ENCODE measurements at places on chromosomes 4 and X. TPM values are rescaled to one million over a fixed set of nuclear protein-coding genes. Genes with fewer than 3 reads are reported as not detected.
A peak's percentile ranks its signal among the peaks of the same experiment; 100 is the strongest.

- no peak for DNase-seq
Observed at GRCh38 chr4:128483816-128484215, 196.2 kb upstream of the PGRMC2 start.

DNA sequence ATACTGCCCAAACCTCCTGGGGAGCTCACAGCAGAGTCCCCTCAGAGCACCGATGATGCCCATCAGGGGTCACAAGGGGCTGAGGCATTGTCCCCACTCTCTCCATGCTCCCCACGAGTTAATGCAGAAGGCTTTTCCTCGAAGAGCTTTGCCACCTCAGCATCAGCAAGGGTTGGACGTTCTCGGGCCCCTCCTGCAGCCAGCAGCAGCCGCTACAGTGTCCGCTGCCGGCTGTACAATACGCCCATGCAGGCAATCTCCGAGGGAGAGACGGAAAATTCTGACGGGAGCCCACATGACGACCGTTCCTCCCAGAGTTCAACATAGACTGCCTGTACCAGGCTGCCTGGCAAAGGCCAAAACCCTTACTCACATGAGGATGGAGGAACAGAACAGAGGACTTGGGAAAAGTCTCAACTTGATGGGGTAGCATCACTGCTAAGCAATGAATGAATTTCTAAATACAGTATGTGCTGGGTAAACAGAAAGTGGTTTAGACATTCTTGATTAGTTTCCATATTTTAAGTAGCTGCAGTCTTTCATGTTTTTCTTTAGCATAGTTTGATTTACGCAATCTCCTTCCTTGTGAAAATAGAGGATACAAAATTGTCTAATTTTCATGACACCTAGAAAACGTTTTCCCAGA lies 5.0 kb upstream of the SCML1 start:
- DNase-seq, result no peak

CT45A3 gene
- total RNA-seq, result not detected

DNA sequence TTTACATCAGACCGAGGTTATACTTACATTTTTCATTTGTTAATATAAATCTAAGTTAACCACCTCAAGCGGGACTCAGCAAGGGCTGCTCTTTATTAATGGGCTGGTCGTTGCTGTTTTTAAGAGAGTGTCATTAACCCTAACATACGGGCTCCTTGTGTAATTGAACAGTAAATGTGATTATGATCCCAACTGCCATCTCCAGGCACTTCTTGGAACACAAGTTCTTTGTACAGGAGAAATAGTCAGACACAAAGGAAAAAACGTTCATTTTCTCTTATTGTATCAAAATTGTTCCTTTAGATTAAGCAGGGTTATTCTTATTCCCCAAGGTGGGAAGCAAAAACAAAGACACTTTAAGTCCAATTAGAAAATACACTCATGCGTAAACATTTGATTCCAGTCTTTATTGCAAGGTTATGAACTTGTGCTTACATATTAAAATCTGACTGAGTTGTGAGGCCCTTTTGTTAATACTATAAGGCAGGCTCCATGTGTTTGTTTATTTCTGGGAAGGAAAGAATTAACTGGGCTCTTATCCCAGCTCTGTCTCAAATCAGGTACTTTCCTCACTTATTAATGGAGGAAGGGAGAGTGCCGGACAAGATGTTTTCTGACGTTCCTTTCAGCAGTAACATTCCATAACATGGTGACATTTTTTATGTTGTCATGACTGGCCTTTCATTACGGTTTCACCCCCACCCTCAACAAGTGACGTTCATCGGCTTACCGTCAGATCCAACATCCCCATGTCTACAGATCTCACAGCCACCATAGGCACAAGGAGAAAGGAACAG lies 95.9 kb downstream of the RASL11B start:
- no peak for DNase-seq

KIT gene
- 7.4 TPM for total RNA-seq

- no peak for DNase-seq
Observed at GRCh38 chrX:20594985-20595384, 328.3 kb upstream of the RPS6KA3 start.

- DNase-seq, result no peak
Observed at GRCh38 chrX:96685210-96686099, 813 bp downstream of the DIAPH2 start.

GRCh38 chr4:140094438-140095420 lies 59.3 kb downstream of the MAML3 start:
- DNase-seq, result no peak

GYG2 gene
- 62.8 TPM for total RNA-seq

DNA sequence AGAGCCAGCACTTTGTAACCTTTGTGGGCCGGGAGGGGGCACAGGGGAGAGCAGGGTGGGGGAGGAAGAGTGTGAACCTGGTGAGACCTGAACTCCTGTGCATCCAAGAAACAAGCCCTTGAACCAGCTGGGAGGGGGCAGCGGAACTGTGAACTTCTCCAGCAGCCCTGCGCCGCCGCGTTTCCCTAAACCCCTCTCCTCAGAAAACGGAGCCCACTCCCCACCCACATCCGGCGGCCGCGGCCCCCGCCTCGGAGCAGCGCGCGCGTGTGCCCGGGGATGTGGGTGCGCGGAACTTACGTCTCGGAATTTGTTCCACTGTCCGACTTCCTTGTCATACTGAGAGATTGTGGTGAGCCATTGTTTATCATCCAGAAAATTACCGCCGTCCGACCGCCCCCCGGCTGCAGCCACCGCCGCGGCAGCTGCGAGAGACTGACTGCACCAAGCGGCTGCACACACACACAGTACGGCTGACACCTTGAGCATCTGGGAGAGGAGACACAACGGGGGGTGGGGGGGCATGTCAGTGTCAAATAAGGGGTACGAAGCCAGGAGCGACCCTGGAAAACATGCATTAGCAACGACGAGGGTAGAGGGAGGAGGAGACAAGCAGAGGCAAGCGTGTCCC lies 494 bp downstream of the SPOCK3 start:
- DNase-seq, result peak; percentile 42

DNA sequence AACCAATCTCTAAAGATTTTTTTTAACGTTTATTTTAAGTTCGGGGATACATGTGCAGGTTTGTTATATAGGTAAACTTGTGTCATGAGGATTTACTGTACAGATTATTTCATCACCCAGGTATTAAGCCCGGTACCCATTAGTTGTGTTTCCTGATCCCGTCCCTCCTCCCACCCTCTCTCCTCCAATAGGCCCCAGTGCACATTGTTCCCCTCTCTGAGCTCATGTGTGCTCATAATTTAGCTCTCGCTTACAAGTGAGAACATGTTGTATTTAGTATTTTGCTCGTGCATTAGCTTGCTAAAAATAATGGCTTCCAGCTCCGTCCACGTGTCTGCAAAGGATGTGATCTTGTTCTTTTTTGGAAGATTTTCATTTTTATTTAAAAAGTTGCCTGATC lies 2309.4 kb upstream of the AGA start:
- no peak for DNase-seq

GRCh38 chr4:10096978-10097335 lies 19.6 kb downstream of the WDR1 start:
- DNase-seq, result no peak

- no peak for DNase-seq
Observed at GRCh38 chrX:81537723-81538122, 335.8 kb downstream of the SH3BGRL start.

TDO2 gene
- total RNA-seq, result 6.7 TPM

DNA sequence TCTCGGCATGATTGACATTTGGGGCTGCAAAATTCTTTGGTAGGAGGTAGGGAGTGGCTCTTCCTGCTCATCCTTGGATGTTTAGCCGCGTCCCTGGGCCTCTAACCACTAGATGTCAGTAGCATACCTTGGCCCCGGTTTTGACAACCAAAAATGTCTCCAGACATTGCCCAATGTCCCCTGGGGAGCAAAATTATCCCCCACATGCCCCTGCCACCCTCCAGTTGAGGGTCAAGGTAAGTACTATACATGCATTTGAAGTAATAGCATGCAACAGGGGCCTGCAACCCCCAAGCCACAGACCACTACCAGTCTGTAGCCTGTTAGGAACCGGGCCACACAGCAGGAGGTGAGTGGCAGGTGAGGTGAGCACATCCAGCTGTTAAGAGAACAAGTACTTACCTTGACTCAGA lies 17.6 kb upstream of the KIAA1210 start:
- no peak for DNase-seq

ADRA2C gene
- 1.9 TPM for total RNA-seq

GRCh38 chr4:107391009-107391629 lies 328.9 kb downstream of the PAPSS1 start:
- DNase-seq, result no peak

- no peak for DNase-seq
Observed at GRCh38 chr4:140057701-140058100, 96.3 kb downstream of the MAML3 start.

GRCh38 chrX:48631376-48632090 lies 34.2 kb downstream of the WDR13 start:
- DNase-seq, result peak; percentile 55

CENPE gene
- 14.2 TPM for total RNA-seq

ZMAT1 gene
- 13.5 TPM for total RNA-seq
